Activated CD8-positive, alpha-beta memory T cell treated with anti-CD3 and anti-CD28 coated beads, Interleukin-2, amount 10 ng/mL, durations not matched to agents 7 days and 5 days (primary cell): ENCODE measurements at places on chromosomes 1 and 21. TPM values are rescaled to one million over a fixed set of nuclear protein-coding genes. Genes with fewer than 3 reads are reported as not detected.

Gene RGS13
- total RNA-seq = 0.37 TPM

Gene DNTTIP2
- total RNA-seq = 74.5 TPM

Gene ZNF436
- total RNA-seq = 5.3 TPM

Gene RNU11
- not detected for total RNA-seq

Gene SLFNL1
- 0.35 TPM for total RNA-seq

Gene EFCAB14
- 79.4 TPM for total RNA-seq
